ENCODE measurements at places on chromosomes 4 and X.

DNA sequence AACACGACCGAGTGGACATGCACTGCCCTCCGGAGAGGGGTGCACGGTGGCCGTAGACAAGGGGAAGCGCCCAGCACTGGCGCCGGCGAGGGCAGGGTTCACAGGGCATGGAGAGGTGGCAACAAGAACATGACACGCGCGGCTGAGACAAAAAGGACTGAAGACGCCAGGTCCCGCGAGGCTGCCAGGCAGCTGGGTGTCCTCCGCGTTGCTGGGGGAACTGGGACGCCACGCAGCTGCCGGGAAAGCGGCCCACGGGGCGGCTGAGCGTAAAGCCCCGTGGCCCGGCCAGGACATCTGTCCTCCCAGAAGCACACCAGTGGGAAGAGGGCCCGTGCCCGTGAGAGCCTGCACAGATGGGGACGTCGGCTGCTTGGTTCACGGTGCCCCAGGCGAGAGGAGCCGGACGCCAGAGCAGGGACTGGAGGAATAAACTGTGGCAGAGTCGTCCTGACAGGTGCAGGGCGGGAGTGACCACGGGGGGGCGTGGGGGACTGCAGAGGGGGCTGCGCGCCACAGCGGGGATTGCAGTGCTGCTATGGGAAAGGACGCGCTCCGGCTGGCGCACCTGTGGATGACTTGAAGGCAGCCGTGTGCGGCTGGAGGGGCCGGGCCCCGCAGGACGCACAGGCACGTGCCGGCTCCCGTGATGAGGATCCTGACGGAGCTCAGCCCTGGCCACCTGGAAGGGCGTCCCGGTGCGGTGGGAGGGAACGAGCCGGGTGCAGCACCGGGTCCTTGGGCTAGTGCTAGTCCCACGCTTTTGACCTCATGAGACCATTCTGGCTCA lies 32.1 kb upstream of the GTPBP6 start:
- no peak for ATAC-seq

DNA sequence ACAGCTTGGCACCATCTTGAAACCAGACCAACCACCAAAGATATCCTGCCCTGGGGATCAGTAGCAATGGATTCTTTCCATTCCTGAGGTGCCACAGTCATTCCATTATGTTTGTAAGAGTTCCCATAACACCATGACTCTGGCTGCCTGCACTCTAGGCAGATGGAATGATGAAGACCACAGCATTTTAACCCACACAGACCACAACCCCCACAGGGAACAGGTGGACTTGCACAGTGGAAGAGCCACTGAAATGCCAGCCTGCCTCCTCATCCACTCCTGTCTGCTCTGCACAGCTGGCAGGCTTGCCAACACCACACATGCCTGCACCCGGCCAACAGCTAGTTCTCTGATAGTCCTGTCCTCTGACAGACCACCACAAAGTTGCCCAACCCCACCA lies 2362.2 kb upstream of the AGA start:
- ATAC-seq: no peak

DNA sequence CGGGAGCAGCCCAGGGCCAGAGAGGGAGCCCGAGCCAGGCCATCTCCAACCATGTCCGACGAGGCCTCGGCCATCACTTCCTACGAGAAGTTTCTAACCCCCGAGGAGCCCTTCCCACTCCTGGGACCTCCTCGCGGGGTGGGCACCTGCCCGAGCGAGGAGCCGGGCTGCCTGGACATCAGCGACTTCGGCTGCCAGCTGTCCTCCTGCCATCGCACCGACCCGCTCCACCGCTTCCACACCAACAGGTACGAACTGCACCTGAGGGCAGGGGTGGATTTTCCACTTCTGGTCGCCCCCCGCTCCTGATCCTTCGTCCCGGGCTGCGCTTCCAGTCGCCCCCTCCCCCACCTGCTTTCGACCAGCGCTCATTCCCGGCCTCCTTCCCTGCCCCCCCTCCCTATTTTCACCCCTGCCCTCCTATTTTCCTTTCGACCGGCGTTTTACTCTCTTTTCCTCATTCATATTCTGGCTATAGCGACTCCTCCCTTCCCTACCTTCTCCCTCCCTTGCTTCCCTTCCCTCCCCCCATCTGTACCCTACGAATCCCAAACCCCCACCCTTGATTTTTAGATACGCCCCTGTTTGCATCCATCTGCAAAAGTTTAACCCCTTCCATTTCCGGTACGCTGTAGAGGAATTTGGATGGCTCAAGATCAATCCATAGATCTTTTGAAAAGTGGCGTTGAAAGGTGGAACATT lies 633 bp downstream of the FAM199X start:
- ATAC-seq: no peak

DNA sequence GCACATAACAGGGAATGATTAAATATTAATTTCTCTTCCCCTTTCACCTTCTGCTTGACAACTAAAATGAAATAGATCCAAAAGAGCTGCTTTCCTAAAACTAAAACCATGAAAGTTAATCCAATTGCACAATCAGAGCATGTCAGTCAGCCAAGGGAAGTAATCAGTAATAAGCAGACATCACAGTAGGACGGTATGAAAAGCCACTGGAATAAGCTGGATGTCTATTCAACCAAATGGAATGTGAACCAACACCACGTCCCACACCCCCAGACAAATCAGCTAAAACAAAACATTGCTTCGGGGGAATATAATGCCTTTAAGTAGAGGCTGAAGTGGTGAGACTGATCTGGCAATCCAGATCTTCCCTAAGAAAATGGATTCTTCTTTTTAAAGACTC lies 859.4 kb upstream of the FTHL17 start:
- no peak for ATAC-seq

DNA sequence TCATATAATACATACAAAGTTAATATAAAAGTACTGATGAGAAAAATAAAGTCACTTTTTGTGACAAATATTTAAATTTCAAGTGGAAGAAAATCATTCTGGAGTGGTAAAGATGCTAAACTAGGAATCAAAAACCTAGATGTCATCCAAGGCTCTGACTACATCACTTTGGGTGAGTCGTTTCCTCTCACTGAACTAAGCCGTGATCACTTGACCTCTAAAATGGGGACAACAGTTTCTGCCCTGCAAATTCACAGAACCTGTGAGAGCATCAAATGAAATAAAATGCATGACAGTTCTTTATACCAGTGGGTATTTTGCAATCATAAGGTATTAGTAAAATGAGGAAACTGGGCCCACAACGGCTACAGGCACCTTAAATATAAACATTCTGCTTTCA lies 63.8 kb downstream of the PRDM5 start:
- no peak for ATAC-seq

- no peak for ATAC-seq
Measured at GRCh38 chr4:57039345-57039744, 60.6 kb downstream of the POLR2B start.

DNA sequence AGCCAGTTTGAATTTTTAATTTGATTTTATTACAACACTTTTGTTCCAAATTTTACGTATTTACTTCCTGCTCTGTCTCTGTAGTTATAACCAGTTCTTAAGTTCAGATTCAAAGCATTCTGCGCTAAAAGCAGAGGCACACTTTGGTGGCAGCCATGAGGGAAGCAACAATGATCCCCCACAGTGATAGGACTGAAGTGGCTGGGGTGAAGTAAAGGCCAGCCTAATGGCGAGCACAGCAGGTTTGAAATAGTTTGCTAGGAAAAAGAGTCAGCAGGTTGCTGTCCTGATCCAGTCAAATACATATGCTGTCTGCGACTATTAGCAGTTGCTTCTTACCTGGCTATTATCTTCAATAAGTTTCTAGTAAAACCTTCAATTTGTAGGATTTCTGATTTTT lies 176.3 kb downstream of the RPA4 start:
- no peak for ATAC-seq

DNA sequence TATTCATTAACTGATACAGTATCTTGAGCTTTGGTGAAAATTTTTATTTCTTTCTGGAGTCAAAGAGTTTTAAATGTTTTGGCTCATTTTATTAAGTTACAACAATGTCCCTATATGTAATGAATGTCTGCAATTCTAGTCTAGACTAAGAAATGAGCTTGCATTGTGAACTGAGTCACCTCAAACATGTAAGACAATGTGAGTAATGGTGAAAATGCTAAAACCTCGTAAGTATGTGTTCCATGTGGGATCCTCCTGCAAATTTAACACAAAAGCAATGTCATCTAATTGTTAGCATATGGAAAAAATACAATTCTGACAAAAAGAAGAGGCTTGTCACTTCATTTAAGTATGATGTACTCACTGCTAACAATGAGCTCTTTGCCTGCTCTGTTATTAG lies 480.5 kb upstream of the FSTL5 start:
- ATAC-seq: no peak

- ATAC-seq: no peak
Measured at GRCh38 chr4:156439576-156440200, 486.0 kb upstream of the CTSO start.

DNA sequence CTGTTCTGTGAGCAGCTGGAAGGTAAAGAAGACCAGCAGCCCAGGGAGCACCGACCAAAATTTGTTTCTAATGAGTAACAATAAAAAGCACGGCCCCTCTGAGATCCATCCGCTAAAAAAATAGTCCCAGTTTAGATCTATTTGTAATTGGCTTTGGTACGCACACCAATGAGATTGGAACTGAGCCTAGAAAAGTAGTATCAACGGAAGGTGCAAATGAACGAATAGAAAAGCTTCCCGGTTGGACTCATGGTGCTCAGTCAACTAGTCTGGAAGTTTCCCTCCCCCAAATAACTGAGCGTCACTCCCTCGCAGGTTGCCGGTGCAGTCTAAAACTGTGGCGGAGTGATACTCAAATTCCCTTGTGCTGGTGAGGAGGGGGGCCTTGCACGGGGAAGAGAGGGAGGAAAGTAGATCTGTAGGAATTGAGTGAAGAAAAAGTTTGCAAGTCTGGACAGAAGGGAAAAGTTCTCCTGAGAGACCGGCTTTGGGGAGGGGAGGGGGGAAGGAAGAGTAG lies at the start of gene COL4A5:
Gene COL4A5, plus strand, starts transcription at position 413 of the 517 bp plus-strand sequence. CDS start 288 bp downstream, outside the sequence.
- ATAC-seq: peak; percentile 80

DNA sequence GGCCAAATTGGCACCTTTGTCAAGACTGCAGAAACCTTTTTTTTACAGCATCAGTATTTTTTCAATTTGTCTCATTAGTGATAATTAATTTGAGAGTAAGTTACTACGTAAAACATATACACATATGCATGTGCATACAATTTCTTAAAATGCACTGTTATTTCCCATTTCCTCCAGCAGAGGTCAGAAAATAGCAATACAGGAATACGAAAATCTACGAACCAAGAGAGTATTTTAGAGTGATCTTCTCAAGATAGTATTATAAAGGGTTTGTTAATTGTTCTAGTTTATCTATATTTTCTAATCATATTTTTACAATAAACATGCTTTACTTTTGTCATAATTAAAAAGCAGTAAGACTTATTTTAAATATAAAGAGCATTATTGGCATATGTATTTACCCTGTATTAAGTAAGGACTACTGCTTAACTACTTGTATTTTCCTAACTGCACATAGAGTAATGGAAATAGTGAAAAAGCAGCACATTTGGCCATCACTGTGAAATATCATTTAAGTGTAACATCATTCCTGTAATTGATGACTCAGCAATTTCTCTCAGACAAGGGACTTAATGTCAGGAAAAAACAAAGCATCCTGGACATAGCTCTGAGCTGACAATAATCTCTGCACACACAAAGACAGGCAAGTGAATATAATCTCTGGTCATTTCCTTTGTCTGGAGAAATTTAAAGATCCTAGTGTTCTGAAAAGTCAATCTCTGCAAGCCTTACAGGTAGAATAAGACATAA lies 45.6 kb downstream of the MAOB start:
- ATAC-seq: no peak

GRCh38 chrX:38868941-38869401 lies 67.7 kb downstream of the MID1IP1 start:
- ATAC-seq: peak; percentile 75

- ATAC-seq: no peak
Measured at GRCh38 chr4:6372649-6373525, 99.5 kb downstream of the PPP2R2C start.

DNA sequence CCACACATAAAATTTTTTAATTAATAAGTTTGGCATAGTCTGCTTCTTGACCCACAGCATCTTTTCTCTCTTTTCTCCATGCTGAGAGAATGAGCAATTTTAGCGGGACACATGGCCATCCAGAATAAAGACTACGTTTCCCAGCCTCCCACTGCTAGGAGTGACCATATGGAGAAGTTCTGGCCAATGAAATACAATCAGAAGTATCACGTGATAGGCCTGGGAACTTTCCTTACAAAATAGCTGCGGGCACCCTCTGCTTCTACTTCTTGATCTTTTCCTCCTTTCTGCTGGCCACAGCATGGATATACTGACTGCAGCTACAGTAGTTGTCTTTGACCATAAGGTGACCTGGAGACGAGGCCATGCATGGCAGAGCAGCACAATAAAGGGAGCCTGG lies 348.0 kb downstream of the BCOR start:
- no peak for ATAC-seq

DNA sequence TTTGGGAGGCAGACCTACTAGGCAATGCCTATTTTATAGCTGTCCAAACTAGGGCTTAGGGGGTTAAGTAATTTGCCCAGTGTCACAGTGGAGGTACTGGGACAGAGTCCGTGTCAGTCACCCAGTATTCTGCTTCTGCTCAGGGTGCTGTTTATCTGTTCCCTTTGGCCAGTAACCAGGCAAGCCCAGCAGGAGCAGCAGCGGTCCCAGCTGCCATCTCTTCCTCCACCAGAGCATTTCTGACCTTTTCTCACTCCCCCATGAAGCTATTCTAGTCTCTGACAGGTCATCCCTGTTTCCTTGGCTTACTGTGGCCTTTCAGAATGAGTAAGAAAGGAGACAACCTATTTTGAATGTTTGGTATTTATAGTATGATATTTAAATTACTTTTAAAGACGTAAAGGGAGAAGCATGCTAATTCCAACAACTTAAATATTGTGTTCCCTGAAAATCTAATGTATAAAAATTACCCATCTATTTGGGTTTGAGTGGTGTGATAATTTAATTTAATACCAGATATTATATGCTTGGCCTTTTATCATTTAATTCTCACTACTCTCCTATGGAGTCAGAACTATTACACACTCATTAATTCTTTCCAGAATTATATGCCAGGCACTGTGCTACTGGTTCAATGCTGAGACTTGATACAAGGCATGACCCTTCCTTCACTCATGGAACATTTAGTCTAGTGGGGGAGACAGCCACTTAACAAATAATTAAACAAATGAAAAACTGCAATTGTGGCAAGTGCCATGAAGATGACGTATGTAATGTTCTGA lies 60.6 kb downstream of the RPS6KA3 start:
- no peak for ATAC-seq

GRCh38 chrX:9943420-9943819 lies 23.7 kb upstream of the CLDN34 start:
- no peak for ATAC-seq

DNA sequence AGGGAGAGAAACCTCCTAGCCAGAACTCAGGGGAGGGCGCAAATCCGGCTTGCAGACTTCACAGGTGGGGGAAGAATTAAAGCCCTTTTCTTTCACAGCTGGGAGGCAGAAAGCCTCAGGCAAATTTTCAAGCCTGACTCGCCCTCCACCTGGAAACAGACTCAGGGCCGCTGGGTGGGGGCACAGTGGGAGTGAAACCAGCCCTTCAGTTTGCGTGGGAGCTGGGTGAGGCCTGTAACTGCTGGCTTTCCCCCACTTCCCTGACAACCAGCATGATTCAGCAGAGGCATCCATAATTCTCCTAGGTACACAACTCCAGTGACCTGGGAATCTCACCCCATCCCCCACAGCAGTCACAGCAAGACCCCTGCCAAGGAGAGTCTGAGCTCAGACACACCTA lies 206.9 kb upstream of the INTU start:
- ATAC-seq: no peak

GRCh38 chrX:105697984-105698781 lies 124.2 kb upstream of the NRK start:
- ATAC-seq: no peak

- peak; percentile 81 for ATAC-seq
Measured at GRCh38 chrX:138925330-138925729, 213.8 kb upstream of the FGF13 start.
